ENCODE measurements at places on chromosomes 1 and 21.

DNA sequence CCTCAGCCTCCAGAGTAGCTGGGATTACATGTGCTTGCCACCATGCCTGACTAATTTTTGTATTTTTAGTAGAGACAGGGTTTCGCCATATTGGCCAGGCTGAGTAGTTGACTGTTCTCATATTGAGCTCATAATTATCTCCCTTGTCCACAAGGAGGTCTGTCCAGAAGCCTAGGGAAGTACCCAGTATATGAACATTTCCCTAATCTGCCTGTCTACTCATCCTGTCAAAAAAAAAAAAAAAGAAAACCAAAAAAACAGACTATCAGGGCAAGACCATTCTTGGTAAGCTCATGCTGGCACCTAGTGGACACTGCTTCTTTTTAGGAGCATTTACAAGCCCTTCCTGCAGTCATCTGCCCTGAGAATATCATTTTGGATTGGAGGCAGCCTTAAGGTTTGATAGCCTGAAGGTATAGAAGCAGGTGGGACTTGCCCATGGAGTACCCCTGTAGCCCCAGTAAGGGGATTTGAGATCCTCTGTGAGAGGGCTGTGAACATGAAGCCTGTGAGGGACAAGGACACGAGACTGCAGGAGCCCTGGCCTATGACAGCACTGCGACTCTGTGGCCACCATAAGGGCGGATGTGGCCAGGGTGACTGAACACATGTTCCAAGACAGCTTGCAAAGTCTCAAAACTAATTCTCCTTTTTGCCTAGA, 10.8 kb upstream of the DUSP12 start:
- H3K4me3 ChIP-seq = no peak overlapping the region
- no peaks in the 10 kb centered on the region for H3K36me3 ChIP-seq
- DNase-seq = peak; percentile 50
- H3K4me1 ChIP-seq = peaks cover 43% of the 10 kb centered on the region

DNA sequence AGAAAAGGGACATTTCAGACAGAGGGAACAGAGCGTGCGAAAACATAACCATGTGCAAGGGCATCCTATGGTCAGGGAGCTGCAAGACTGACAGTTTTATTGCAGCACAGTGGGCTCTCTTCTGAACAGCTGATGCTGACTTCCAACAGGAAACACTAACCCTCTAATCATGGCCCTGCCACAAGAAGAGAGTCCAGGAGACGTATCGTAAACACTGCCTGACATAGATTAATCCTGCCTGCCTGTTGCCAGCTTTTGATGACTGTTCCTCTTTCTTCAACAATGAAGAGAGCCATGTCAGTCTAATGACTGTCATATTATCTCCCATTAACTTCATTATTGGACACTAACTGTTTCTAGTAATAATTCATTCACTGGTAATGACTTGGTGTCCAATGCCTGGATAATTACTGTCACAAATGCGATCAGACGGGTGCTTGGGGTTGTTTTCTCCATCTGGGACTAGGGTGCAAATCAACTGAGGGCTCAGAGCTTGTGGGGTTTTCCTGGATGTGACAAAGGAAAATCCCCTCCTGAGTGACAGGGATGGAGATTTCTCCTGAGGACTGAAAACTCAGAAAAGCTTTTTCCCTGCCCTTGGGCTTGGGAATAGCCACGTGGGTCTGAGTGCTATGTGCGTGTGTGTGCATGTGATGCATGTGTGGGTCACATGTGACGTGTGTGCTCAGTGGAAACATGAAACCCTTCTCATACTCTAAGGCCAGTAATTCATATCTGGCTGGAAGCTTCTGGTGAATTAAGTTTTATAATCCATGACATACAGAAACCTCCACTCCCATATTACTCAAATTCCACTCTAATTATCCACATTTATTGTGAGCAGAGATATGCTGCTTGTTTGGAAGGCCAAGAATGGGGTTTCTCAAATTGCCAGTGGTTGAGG, 144.0 kb upstream of the PLXNA2 start:
- no peaks in the 10 kb centered on the region for H3K4me1 ChIP-seq
- no peak overlapping the region for H3K27ac ChIP-seq
- H3K36me3 ChIP-seq = no peaks in the 10 kb centered on the region
- H3K4me3 ChIP-seq = no peak overlapping the region

- peak; percentile 9 for DNase-seq
- no peak overlapping the region for H3K4me3 ChIP-seq
- no peak overlapping the region for H3K27ac ChIP-seq
- H3K4me1 ChIP-seq = no peaks in the 10 kb centered on the region
- peaks cover 2% of the 10 kb centered on the region for H3K27me3 ChIP-seq
Measured at GRCh38 chr1:239308701-239309333, 77.6 kb upstream of the CHRM3 start.

DNA sequence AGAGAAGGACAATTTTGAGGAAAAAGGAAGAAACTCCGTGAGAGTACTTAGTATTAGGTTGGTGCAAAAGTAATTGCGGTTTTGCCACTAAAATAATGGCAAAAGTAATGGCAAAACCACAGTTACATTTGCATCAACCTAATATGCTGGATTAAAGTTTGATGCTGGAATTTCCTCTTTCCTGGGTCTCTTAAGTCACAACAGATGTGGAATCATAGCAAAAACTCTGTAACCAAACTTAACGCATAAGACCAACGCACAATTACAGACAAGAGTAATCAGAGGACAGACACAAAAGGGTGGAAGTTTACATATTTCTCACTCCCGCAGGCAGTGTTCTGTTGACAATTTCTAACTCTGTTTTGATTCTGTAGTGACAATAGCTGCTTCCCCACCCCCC, 182.4 kb downstream of the BACH1 start:
- DNase-seq = no peak
- peaks cover 5% of the 10 kb centered on the region for H3K4me1 ChIP-seq
- no peaks in the 10 kb centered on the region for H3K27me3 ChIP-seq
- no peaks in the 10 kb centered on the region for H3K36me3 ChIP-seq
- H3K27ac ChIP-seq = no peak overlapping the region

- no peaks in the 10 kb centered on the region for H3K27me3 ChIP-seq
- no peak overlapping the region for H3K4me3 ChIP-seq
- no peak overlapping the region for H3K27ac ChIP-seq
- H3K4me1 ChIP-seq = no peaks in the 10 kb centered on the region
Measured at GRCh38 chr1:17979815-17980214, 127.8 kb upstream of the IGSF21 start.

- H3K4me3 ChIP-seq = no peak overlapping the region
- no peak for DNase-seq
Measured at GRCh38 chr1:15934211-15935055, 41.5 kb downstream of the ZBTB17 start.

DNA sequence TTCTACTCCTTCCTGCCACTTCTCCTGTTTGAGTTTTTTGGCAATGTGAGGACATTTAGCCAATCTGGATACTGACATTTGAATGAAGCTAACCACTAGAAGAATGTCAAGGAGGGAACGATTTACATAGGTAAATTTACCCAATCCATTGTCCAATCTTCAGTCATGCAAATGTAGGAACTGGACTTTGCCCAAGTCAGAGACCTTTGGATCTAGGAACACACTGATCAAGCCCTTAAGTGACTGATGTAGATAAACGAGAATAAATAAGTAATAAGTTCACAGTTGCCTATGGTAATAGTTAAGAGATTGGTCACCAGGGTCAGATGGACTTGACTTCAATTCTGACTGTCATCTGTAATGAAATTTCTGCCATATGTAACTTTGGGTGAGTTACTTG, 177.6 kb downstream of the FGGY start:
- H3K27ac ChIP-seq = no peak overlapping the region
- no peak overlapping the region for H3K4me3 ChIP-seq
- H3K36me3 ChIP-seq = peaks cover 17% of the 10 kb centered on the region
- H3K27me3 ChIP-seq = no peaks in the 10 kb centered on the region

- DNase-seq = no peak
- no peak overlapping the region for H3K4me3 ChIP-seq
- no peaks in the 10 kb centered on the region for H3K36me3 ChIP-seq
- H3K27me3 ChIP-seq = no peaks in the 10 kb centered on the region
- no peaks in the 10 kb centered on the region for H3K4me1 ChIP-seq
- H3K27ac ChIP-seq = no peak overlapping the region
Measured at GRCh38 chr21:22409571-22409970, 1411.4 kb downstream of the NCAM2 start.

GRCh38 chr1:145758116-145758515, 38.8 kb downstream of the CD160 start:
- no peaks in the 10 kb centered on the region for H3K27me3 ChIP-seq
- H3K36me3 ChIP-seq = peaks cover 56% of the 10 kb centered on the region
- no peak overlapping the region for H3K27ac ChIP-seq

- no peak for DNase-seq
- no peaks in the 10 kb centered on the region for H3K4me1 ChIP-seq
- H3K27me3 ChIP-seq = peaks cover 17% of the 10 kb centered on the region
- no peak overlapping the region for H3K4me3 ChIP-seq
- no peak overlapping the region for H3K27ac ChIP-seq
Measured at GRCh38 chr21:35873441-35873840, 186.9 kb downstream of the SETD4 start.

DNA sequence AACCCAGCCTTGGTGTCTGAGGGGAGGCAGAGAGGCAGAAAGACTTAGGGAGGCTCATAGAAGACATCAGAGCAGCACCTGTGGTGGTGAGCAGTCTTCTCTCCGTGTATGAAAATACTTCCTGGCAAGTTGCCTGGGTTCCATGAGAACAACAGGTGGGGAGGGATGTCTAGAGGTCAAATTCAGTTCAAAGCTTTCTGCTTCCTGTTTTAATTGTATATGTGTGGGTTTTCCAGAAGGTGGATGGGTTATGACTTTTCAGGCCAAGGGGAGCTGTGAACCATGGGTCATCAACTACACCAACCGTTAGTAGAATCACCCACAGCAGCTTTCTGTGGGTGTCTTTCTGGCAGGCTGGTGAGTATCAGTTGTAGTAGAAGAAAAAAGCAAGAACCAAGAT, 4.1 kb upstream of the FCRL2 start:
- H3K27ac ChIP-seq = no peak overlapping the region
- H3K4me3 ChIP-seq = no peak overlapping the region
- H3K36me3 ChIP-seq = no peaks in the 10 kb centered on the region
- no peaks in the 10 kb centered on the region for H3K4me1 ChIP-seq

DNA sequence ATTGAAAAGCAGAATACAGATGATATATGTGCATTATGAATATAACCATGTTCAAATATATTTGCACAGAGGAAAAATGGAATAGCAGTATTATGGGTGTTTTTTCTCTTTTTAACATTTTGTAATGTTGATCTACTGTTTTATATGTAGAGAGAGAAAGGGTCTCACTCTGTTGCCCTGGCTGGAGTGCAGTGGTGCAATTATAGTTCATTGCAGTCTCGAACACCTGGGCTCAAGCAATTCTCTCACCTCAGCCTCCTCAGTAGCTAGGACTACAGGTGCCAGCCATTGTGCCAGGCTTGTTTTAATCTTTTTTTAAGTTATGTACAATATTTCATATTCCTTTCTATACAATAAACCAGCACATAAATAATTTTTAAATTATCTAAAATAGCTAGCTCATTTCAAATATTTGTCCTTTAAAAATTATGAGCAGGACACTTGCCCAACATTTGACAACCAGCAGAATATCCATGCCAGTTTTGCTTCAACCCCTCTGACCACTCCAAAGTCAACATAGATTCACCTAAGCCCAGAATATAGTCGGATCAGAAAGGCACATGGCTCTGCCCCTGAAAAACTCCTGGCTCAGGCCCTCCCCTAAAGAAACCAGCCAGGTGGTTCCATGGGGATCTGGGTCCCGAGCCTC, 29.8 kb downstream of the ZNF281 start:
- no peak overlapping the region for H3K27ac ChIP-seq
- DNase-seq = no peak
- H3K4me3 ChIP-seq = no peak overlapping the region

- H3K36me3 ChIP-seq = peaks cover 67% of the 10 kb centered on the region
- no peaks in the 10 kb centered on the region for H3K27me3 ChIP-seq
- DNase-seq = no peak
- no peak overlapping the region for H3K4me3 ChIP-seq
- peaks cover 81% of the 10 kb centered on the region for H3K4me1 ChIP-seq
- peak overlapping the region; percentile 17 for H3K27ac ChIP-seq
Measured at GRCh38 chr1:211332036-211332616, 5.5 kb downstream of the TRAF5 start.

DNA sequence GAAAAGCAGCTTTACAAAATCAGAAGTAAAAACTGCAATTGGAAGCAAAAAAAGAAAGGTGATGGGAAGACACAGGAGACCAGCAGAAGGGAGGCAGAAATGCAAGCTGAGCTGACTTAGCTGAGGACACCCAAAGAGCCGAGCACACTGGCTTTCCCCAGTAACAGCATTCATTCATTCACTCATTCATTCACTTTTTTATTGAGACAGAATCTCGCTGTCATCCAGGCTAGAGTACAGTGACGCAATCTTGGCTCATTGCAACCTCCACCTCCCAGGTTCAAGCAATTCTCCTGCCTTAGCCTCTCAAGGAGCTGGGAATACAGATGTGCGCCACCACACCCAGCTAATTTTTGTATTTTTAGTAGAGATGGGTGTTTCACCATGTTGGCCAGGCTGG, 8.2 kb downstream of the ANGPTL7 start:
- H3K36me3 ChIP-seq = peaks cover 56% of the 10 kb centered on the region
- no peaks in the 10 kb centered on the region for H3K4me1 ChIP-seq
- H3K4me3 ChIP-seq = no peak overlapping the region

GRCh38 chr1:180230791-180231505, 884 bp downstream of the LHX4 start:
- no peaks in the 10 kb centered on the region for H3K36me3 ChIP-seq
- DNase-seq = no peak
- peaks cover 13% of the 10 kb centered on the region for H3K4me1 ChIP-seq
- no peak overlapping the region for H3K27ac ChIP-seq

DNA sequence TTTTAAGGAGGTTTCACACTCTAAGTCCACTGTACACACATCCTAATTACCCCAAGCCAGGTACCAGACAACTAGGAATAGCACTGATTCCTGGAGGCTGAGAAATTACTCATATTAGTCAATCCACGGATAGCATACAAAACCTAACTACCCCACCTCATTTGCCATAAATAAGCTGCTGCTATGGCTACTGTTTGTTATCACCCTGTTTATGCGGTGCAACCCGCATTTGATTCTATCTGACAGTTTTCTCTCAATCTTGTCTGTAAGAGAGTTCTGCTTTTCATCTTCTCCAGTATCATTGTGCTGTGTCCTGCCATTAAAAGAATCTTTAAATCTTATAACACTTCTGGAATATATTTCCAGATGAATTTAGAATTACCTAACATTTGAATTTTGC, 1496.5 kb downstream of the PLA2G4A start:
- H3K27ac ChIP-seq = no peak overlapping the region
- DNase-seq = no peak
- no peaks in the 10 kb centered on the region for H3K27me3 ChIP-seq
- no peak overlapping the region for H3K4me3 ChIP-seq
- no peaks in the 10 kb centered on the region for H3K36me3 ChIP-seq
- H3K4me1 ChIP-seq = no peaks in the 10 kb centered on the region

DNA sequence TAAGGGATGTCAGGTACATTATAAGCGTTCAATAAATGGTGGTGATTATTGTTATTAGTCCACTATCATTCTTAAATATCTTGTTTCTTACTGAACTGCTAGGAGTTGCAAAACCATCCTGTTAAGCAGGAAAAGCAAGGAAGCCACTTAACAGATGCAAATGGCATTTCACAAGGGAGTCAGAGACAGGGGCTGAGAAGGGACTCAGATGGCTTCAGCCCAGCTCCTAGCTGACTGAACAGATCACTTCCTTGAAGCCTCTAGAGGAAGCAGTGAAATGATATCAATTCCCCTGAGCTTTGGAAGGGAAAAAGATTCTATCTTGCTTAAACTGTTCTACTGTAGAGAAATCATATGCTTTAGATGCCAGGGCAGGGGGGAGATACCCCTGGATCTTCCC, 151.5 kb downstream of the ST6GALNAC5 start:
- H3K4me1 ChIP-seq = no peaks in the 10 kb centered on the region
- H3K36me3 ChIP-seq = no peaks in the 10 kb centered on the region
- no peak overlapping the region for H3K4me3 ChIP-seq
- H3K27me3 ChIP-seq = no peaks in the 10 kb centered on the region
- H3K27ac ChIP-seq = no peak overlapping the region

Data from activated T-helper 2 cell treated with anti-CD3 and anti-CD28 coated beads, Interferon-gamma antibody, Interleukin-2, Interleukin-4, amounts not matched to agents 10 μg/mL and 5 μg/mL and 100 μg/mL, durations not matched to agents 14 hours and 24 hours and 36 hours (primary cell).